Type B pancreatic cell (in vitro differentiated cells): ENCODE measurements at places on chromosomes 4 and X.

DNA sequence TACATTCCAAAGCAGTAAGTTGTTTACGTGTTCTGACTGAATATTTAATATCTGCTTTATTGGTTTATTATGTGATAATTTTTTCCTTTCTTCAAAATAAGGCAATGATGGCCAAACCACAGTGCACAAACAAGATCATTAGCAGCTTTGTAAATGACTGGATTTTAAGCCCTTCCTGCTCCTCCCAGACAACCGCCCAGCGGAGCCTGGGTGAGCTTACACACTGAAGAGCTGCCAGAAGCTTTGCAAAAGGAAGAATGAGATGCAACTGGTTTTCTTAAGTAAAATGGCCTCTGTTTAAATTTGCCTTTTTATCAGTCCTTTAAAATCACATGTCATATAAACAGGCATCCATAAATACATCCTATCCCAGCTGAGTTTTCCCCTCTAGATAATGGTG, 52.2 kb downstream of the SPARCL1 start:
- no peak for DNase-seq

GRCh38 chr4:123812066-123812390, 415.4 kb downstream of the SPRY1 start:
- DNase-seq, result no peak

DNA sequence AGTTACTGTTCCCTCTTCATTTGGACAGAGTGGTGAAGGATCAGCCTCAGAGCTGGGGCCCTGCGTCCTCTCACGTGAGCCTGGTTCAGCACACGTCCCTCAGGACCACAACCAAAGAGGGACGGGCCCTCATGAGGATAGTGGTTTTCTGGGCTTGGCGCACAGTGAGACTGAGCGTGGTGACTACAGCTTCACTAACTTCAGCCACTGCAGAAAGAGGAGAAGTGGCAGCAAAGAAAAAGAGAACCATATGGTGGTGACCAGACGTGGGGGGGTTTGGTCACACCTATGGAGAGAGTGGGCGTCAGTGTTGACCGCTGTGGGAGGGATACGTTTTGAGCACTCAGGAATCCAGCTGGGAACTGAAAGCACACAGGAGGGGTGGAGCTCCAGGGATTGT, 21.8 kb upstream of the TNIP3 start:
- DNase-seq, result no peak

GRCh38 chr4:1356181-1356998, 9.4 kb downstream of the UVSSA start:
- no peak for DNase-seq

- no peak for DNase-seq
Measured at GRCh38 chr4:14348506-14348905, 653.8 kb upstream of the CPEB2 start.

GRCh38 chr4:147617841-147618691, 869 bp downstream of the TMEM184C start:
- DNase-seq, result no peak

- DNase-seq, result no peak
Measured at GRCh38 chr4:17794730-17795129, 13.3 kb upstream of the FAM184B start.

DNA sequence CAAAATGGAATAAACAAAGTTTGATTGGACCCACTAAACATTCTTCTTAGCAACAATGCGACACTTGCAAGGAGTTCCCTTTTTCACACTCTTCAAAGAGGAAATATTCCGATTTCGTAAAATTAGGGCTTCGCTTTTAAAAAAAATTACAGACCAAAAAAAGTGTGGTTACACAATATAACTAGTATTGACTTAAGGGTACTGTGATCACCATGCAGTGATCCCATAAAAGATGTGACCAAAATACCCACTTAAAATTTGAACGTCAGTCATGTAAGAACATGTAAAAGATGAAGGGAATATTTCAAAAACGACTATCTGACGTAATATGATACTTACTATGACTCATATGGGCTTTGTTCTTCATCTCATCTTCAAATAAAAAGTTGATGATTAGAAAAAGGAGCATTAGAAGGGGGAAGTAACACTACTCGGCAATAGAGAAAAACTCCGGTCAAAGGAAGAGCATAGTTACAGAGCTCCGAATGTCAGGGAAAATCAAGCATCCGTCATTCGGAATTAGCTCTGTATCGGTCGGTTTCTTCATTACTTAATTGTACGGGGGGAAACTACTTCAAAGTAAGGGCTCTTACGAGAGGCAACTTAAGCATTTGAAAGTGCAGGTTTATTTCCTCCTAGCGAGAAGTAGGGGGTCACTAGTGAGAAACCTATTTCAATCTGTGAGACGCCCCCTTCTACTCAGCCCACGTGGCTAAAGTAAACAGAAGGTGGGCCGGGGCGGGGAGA, 1.3 kb upstream of the TET2 start:
- DNase-seq, result no peak

- DNase-seq, result no peak
Measured at GRCh38 chr4:165331359-165331758, 3.9 kb downstream of the MSMO1 start.

GRCh38 chr4:629915-630641, 4.7 kb downstream of the PDE6B start:
- DNase-seq, result no peak

DNA sequence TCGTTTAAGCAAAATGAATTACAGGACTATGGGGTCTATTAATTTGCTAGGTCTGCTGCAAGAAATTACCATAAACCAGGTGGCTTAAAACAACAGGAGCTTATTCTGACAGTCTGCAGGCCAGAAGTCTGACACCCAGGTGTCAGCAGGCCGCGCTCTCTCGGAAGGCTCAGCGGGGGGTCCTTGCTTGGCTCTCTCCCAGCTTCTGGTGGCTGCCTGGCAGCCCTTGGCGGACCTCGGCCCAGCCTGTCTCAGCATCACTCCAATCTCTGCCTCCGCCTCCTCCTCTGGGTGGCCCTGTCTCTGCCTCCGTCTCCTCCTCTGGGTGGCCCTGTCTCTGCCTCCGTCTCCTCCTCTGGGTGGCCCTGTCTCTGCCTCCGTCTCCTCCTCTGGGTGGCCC, 580.5 kb upstream of the FAT1 start:
- DNase-seq, result no peak

GRCh38 chrX:40445691-40446090, 135.1 kb upstream of the ATP6AP2 start:
- DNase-seq, result no peak

- DNase-seq, result no peak
Measured at GRCh38 chr4:61440321-61440720, 240.2 kb downstream of the ADGRL3 start.

DNA sequence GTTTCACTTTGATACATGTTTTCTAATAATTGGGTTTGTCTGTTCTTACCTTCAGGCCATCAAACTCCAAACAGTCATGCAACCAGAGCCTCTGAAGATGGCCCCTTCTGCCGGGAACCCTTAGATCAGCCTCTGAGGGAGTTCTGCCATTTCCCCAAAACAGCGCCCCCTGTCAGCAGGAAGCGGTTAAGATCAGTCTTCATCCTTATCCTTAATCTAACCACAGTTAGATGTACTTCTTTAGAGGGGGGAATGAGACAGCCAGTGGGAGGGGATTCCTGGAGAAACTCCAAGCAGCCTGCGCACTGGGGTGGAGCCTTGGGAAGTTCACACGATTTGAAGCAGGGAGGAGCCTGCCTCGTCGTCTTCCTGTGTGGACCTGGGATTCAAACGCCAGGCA, 185.4 kb downstream of the INPP4B start:
- no peak for DNase-seq

- DNase-seq, result no peak
Measured at GRCh38 chrX:78024349-78025059, 55.1 kb upstream of the PGAM4 start.

DNA sequence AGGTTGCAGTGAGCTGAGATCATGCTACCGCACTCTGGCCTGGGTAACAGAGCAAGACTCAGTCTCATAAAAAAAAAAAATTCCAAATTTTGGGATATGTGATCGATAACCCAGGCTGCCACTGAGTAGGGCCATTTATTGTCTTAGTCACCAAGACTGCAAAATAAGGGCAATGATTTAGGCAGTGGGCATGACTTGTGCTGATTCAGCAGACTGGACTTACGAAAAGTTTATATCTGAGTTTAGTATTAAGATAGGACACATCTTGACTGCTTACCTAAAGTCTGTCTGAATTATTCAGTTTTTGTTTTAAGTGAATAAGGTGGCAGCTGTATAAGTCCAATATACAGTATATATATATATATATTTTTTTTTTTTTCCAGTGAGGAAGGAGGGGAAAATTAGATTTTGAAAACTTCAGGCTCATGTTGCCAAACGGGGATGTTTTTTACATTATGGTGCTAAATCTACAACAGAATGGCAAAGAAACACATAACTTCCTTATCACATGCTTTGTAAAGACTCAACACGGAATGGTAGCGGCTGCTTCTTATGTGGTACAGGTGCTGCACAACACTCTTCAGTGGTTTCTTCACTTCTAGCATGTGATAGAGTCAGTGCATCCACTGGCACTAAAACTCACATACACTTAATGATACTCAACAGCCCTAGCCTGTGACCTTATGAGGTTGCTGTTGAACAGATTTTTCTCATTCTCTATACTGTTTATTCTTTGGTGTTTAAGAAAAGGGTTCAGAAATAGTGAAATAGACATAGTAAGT, 6.5 kb downstream of the TEX13D start:
- DNase-seq, result no peak

- no peak for DNase-seq
Measured at GRCh38 chr4:103719105-103719829, 518 bp downstream of the TACR3 start.
